IMR-90 (cell line): ENCODE measurements at places on chromosomes 4 and X. TPM values are rescaled to one million over a fixed set of nuclear protein-coding genes. Genes with fewer than 3 reads are reported as not detected.

Gene ARSD
- polyA plus RNA-seq: 5.1 and 5.2 TPM in 2 replicates

Gene AADAT
- 6.9 and 7.1 TPM in 2 replicates for polyA plus RNA-seq

Gene PGRMC1
- polyA plus RNA-seq: 49.7 and 58.5 TPM in 2 replicates

Gene DCAF8L2
- polyA plus RNA-seq: not detected in 2 replicates

Gene P2RY4
- polyA plus RNA-seq: 0.14 and 0.20 TPM in 2 replicates

Gene FRMPD3
- 0.17 and 0.19 TPM in 2 replicates for polyA plus RNA-seq

Gene SPARCL1
- polyA plus RNA-seq: not detected in 2 replicates

Gene VCX3A
- polyA plus RNA-seq: not detected in 2 replicates

Gene ZAR1
- polyA plus RNA-seq: not detected in 2 replicates

Gene CT55
- not detected in 2 replicates for polyA plus RNA-seq

Gene TLR6
- 0.96 and 1.4 TPM in 2 replicates for polyA plus RNA-seq

Gene FAM47E
- 0.05 TPM in 1 of 2 replicates, not detected in the other for polyA plus RNA-seq

Gene PIM2
- 8.1 and 9.4 TPM in 2 replicates for polyA plus RNA-seq

Gene USP26
- polyA plus RNA-seq: not detected in 2 replicates

Gene GPRASP1
- 1.2 and 1.5 TPM in 2 replicates for polyA plus RNA-seq

Gene ACSL4
- 23.4 and 29.6 TPM in 2 replicates for polyA plus RNA-seq

Gene SRP72
- polyA plus RNA-seq: 72.7 and 73.8 TPM in 2 replicates

Gene CXCL11
- polyA plus RNA-seq: not detected in 2 replicates

Gene XAGE1A
- not detected in 2 replicates for polyA plus RNA-seq

Gene PCSK1N
- 0.12 and 0.24 TPM in 2 replicates for polyA plus RNA-seq

Gene GUCY1A1
- polyA plus RNA-seq: 0.11 and 0.19 TPM in 2 replicates

Gene PNMA5
- polyA plus RNA-seq: not detected in 2 replicates

Gene IGSF1
- polyA plus RNA-seq: not detected in 2 replicates

Gene NLGN3
- polyA plus RNA-seq: 0.36 and 0.39 TPM in 2 replicates

Gene OTC
- not detected in 2 replicates for polyA plus RNA-seq

Gene GYPE
- 0.36 and 0.42 TPM in 2 replicates for polyA plus RNA-seq

Gene HS3ST1
- 0.09 TPM in 1 of 2 replicates, not detected in the other for polyA plus RNA-seq

Gene HPGDS
- not detected in 2 replicates for polyA plus RNA-seq

Gene BCAP31
- polyA plus RNA-seq: 125 and 131 TPM in 2 replicates

Gene GRIA2
- not detected in 2 replicates for polyA plus RNA-seq

Gene WAS
- polyA plus RNA-seq: 0.09 and 0.14 TPM in 2 replicates

Gene HELT
- polyA plus RNA-seq: not detected in 2 replicates

Gene LIMCH1
- 0.89 and 1.1 TPM in 2 replicates for polyA plus RNA-seq

Gene CPE
- polyA plus RNA-seq: 11.8 and 13.5 TPM in 2 replicates

Gene JAKMIP1
- polyA plus RNA-seq: not detected in 2 replicates

Gene VSIG4
- polyA plus RNA-seq: not detected in 2 replicates

Gene RBMXL3
- not detected in 2 replicates for polyA plus RNA-seq

Gene DRD5
- not detected in 2 replicates for polyA plus RNA-seq

Gene ADH1B
- 0.10 and 0.46 TPM in 2 replicates for polyA plus RNA-seq

Gene POF1B
- not detected in 2 replicates for polyA plus RNA-seq

Gene FGF5
- 42.1 and 77.7 TPM in 2 replicates for polyA plus RNA-seq

Gene TNIP3
- polyA plus RNA-seq: 0.10 TPM in 2 replicates

Gene TRIML2
- polyA plus RNA-seq: 0.10 and 0.21 TPM in 2 replicates

Gene HSFX2
- polyA plus RNA-seq: 0.34 and 0.36 TPM in 2 replicates

Gene DNASE1L1
- polyA plus RNA-seq: 54.7 and 55.5 TPM in 2 replicates
